ENCODE measurements at places on chromosomes 6 and 20.

DNA sequence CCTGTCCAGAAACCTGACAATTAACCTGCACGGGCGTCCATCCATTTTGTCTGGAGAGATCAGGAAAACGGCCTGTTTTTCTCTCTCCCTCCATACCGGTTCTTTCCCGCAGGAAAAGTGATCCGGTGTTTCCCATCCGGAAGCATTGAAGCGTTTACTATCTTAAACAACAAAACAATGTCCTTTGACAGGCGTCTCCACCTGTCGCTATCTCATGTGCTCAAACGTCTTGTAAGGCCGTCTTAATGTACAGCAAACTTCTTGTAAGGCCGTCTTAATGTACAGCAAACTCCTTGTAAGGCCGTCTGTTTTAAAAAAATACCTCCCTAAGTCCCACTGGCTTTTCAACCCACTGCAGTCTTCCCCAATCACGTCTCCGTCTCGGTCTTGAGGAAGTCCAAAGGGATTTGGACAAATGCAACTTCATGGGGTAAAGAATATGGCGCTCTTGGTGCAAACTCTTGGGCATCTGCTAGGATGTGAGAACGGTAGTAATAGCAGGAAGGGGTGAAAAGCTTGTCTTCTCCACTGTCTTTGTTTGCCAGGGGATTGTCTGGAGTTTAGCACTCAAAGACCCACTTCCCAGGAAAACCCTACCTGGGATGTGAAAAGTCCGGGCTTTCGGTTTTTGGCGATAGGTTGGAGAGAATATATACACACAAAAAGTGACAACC is 29.9 kb upstream of the TRIM27 start:
- peak; percentile 36 for DNase-seq

- DNase-seq: no peak
Measured at GRCh38 chr20:24406750-24407149, 62.7 kb upstream of the SYNDIG1 start.

GRCh38 chr6:39335780-39336545 is 13.5 kb upstream of the KCNK16 start:
- no peak for DNase-seq

DNA sequence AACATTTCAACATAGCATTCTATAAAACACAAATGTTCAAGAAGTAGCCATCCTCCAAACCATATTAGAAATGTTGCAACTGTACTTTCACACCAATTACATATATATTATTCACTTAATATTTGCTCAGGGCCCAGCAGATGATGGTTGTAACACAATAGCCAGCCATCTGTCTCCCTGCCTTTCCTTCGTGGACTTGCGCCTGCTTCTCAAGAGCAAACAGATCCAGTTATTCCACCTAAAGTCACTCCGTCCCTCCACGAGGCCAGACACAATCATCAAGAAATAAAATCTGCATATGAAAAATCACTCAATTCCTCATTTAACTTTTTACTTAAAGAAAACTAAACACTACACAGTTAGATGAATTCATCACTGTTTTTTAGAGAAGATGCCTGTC is 160.4 kb downstream of the RALGAPA2 start:
- no peak for DNase-seq

- DNase-seq: no peak
Measured at GRCh38 chr20:25198663-25199383, 3.3 kb downstream of the ENTPD6 start.

- DNase-seq: no peak
Measured at GRCh38 chr6:129889580-129889979, 28.5 kb upstream of the TMEM244 start.
